Endothelial cell (in vitro differentiated cells): ENCODE measurements at places on chromosomes 4 and X.

DNA sequence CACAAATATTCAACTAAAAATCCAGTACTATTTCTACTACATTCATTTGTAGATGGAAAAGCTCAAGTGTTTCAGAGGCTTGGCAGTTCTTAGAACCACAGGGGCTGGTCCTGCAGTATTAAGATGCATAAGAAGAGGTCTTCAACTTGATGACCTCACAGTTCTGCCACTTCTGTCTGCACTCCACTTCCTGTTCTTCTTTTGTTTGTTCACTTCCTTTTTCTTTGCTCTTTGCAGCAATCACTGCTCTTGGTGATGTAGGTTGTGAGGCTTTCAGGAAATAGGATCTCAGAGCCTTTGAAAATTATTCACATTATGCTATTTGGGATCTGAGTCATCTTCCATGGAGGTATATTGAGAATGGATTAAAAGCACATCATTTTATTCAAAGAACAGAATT lies 602.0 kb upstream of the CPEB2 start:
- no peak for DNase-seq

DNA sequence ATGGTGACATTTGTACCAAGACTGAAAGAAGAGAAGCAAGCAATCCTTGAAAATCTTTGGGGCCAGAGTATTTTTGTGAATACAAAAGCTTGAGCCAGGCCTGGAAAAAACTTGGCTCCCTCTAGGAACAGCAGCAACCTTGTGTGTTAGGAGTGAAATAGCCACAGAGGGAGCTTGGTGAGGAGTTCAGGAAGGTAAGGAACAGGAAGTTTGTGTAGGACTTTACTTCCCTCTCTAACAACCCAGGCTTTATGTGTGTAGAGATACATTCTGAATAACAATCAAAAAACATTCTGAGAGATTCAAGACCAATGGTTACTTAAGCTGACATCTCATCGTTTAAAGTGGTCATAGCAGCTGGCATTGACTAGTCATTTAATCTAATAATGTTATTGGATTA lies 668.5 kb downstream of the PCDH18 start:
- DNase-seq = peak; percentile 10

DNA sequence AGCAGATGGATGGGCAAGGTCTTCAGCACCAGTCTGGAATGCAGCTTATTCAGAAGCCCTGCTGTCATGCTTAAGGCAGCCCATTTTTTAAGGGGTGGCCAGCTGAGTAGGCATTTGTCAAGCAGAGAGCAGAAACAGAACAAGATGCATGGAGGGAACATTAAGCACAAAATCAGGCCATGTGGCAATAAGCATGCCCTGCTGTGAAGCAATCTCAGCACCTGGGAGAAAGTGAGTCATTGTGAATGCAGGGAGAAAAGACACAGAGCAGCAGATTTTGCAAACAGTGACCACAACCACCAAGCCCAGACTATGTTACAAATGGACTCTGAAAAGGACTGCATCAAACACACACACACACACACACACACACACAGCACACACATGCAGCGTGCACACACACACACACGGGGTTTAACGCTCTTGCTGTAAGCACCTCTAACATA lies 94.1 kb upstream of the GALNT7 start:
- no peak for DNase-seq

GRCh38 chr4:10050261-10050661 lies 29.0 kb upstream of the SLC2A9 start:
- DNase-seq = no peak

- DNase-seq = no peak
Observed at GRCh38 chrX:39518476-39519029, 579.2 kb downstream of the BCOR start.

- no peak for DNase-seq
Observed at GRCh38 chr4:156931267-156931666, 40.3 kb downstream of the PDGFC start.

- DNase-seq = no peak
Observed at GRCh38 chrX:49037883-49038475, 5.2 kb downstream of the TFE3 start.

DNA sequence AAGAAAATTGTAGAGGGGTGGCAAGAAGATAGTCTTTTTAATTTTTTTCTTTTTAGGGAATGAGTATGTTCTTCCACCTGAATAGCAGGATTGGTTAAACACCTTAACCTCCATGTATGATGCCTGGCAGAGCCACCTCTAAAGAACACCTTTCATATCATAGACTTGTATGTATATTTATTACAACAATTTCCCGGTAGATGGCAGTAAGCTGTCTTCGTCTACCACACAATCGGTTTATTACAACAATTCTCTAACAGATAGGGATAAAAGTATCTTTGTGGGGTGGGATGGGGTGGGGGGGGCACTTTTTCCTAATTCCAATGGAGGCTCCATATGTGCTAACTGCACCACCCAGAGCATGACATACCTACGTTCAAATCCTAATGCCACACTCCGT lies 255.5 kb downstream of the LDB2 start:
- DNase-seq = no peak

GRCh38 chr4:88672987-88673386 lies 24.6 kb downstream of the NAP1L5 start:
- peak; percentile 44 for DNase-seq

- no peak for DNase-seq
Observed at GRCh38 chr4:151922306-151922705, 161.5 kb upstream of the GATB start.

DNA sequence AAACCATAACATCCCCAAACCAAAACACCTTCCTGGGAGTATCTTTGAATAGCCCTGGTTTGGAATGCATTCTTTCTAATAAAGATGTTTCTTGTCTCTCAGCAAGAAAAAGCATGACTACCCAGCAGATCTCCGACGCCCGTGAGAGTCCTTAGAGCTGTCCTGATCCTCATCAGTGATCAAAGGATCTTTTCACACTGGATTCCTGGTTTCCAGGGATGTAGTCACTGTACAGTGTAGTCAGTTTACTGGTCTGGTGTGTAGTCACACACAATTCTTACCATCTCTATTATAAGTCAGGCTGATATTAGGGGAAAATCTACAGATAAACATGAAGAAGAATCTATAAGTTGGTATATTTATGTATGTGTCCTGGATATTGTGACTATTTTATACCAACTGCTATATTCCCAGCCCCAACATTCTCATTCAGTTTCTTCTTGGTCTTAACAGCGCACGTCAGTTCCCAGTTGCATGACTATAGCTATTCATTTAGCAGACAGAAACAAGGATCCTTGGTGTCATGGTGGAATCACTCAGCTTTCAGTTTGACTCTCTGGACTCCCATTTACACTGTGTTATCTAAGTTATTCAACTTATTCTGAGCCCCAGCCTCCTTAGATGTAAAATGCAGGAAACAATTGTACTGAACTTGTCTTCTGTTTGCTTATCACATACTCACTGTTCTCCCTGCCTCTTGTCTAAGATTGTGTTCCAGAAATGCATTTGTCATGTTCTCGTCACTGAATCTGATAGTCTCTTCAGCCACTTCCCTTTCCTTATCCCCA lies 68.3 kb downstream of the SLIT2 start:
- no peak for DNase-seq

DNA sequence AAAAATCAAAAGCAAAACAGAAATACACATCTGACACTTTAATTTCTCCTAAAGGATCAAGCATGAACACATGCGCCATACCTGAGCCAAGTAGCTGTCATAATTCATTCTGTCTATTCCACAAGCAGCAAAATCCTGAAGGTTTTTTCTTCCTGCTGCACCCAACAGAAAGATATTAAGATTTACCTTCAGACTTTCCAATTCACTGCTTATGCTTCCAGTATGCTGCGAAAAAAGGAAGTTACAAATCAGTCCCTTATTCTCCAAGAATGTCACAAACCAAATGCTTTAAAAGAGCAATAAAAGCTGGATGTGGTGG lies 29.2 kb upstream of the FGFBP2 start:
- no peak for DNase-seq

GRCh38 chr4:6192245-6192644 lies 8.1 kb downstream of the JAKMIP1 start:
- no peak for DNase-seq

GRCh38 chrX:115344885-115345614 lies 55.5 kb downstream of the LUZP4 start:
- DNase-seq = peak; percentile 22

DNA sequence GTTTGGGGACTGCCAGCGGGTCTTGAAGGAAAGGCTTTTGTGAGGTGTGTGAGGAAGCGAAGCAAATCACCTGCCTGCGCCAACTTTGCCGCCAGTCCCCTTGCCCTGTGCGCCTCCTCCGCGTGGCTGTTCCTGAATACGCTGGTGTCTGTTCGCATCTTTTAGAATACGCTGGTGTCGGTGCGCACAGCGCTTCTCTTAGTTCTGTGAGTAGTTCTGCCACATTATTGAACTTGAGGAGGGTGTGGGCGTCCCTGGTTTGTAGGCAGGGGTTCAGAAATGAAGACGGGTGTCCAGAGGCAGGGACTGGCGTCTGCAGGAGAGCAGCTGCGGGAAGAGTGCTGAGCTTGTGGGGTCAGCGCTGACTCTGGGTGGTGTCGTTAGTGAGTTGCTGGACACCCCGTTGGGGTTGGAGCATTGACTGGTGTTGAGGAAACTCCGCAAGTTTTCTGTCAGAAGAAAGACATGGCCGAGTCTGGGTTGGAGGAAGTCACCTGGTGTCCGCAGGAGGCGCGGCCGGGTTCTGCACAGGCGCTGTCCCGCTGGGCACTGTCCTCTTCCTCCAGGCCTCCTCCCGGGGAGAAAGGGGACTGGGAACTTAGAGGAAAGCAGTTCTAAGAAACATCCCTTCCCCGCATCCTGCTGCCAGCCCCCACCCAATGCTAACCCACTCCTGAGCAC lies 930 bp downstream of the ZNF718 start:
- peak; percentile 67 for DNase-seq

DNA sequence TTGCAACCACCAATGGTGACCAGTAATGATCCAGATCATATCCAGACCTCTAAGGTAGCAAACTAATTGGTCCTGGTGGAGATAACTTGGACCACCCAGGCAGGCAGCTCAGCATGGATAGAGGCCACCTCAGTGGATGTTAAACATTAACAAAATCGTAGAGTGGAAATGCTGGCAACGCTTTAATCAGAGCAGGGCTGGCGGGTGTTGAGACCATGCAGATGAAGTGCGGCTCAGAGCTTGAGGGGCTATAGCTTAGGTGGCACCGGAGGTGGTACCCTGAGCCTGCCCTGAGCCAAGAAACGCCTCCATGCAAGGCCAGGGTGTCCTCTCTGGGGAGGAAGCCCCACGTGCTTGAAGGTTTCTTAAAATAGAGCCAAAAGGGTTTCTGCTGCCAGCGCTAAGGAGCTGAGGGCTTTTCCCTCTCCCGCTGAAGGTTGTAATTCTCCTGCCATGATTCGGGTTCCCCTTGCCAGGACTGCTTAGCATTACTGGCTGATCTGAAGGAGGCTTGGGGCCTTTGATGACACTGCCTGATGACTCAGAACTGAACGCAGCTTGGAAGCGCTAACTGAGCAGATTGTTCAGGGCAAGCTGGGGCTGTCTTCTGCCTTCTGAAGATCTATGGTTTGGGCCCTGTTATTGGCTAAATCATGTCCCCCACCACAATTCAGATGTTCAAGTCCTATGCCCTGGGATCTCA lies 177.8 kb upstream of the ATP6AP2 start:
- no peak for DNase-seq

- DNase-seq = no peak
Observed at GRCh38 chrX:80792205-80792604, 17.5 kb downstream of the BRWD3 start.

DNA sequence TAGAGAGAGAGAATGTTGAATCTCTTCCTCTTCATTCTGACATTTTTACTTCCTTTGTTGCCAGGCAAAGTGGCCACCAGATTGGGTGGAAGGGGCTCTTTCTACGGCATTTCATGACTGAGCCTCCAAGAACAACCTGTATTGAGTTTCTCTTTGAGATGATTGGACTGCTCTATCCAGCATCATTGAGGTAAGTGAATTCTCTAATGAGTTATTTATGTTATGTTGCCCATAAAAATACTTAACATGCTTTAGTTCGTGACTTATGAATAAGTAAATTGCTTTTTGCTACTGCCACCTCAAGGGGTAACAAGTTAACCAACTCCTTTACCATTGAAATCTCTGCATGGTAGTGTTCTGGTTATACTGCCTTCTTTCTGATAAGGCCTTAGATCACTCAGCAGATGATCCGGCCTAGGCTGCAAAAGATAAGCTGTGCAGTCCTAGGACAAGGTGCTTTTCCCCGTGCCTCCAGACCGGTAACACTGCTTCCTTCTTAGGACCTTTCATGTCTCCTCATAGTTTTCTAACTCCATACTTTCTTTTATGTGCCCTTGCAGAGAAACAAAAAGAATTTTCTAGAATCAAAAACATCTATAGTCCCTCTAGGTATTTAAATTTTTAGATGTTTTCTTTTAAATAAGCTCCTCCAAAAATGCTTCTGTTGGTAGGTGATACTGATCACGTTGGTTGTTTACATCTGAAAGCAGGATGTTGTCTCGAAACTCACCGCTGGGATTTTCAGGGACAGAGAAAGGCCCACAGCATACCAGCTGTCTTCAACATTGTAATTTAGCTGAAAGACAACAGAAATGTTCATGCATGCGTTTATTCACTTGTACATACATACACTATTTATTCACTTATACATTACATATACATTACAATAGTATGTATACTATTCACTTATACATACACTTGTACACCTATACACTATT lies 157.1 kb upstream of the RBPJ start:
- DNase-seq = no peak

- no peak for DNase-seq
Observed at GRCh38 chr4:77776182-77777134, 42.7 kb downstream of the CNOT6L start.

DNA sequence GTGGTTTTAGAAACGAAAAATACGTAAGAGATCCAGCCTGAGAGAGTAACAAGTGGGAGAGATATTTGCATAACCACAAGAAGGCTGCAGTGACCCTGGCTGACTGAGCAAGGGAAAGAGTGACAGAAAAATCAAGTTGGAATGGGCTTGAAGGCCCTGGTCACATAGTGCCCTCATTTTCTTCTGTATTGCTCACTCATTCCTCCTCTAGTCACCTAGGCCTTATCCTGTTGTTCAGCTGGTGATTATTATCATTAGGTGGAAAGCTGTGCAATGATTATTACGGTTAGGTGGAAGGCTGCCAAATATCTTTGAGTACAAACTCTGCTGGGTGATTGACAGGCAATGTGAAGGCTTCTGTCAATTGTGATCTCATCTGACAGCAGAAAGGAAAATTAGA lies 2384.1 kb downstream of the PCDH7 start:
- no peak for DNase-seq

DNA sequence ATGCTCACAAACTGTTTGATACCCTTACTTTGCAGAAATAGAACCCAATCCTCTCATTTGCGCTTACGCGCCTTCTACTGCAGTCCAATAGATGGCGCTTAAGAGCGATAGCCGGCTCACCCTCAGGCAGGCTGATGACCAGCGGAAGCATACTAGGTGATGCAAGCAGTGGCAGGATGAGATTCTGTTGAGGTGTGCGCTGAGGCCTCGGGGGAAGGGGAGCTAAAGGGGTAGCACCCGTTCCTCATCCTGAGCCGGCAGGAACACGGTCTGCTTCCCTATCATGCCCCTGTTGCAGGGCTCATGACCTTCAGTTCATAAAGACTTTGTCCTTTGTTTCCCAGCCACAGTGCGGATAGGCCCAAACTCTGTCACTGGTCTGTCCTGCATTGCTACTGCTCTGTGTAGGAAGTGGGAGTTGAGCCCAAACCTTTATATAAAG lies 628.9 kb downstream of the TLL1 start:
- DNase-seq = peak; percentile 43
